ENCODE measurements at places on chromosomes 2 and 18.
A peak's percentile ranks its signal among the peaks of the same experiment; 100 is the strongest.

DNA sequence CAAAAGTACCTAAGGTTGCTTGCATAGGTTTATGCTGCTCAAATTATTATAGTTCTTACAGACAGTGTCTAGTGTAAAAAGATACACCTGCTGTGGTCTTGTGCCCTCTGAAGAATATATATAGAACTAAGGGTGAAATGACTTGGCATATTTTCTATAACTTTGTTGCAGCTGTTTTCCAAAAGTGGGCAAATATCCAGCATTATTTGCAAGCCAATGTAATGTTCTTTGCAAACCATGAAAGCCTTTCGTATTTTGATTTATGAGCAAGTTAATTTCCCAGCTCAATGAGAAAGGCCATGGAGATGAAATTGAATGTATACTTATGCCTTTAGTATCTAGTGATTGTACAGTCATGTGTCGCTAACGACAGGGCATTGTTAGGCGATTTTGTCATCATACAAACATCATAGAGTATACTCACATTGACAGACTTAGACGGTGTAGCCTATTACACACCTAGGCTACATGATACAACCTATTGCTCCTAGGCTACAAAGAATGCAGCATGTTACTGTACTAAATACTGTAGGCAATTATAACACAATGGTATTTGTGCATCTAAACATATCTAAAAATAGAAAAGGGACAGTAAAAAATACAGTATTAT lies 116.3 kb downstream of the PLCL1 start:
- DNase-seq: no peak

GRCh38 chr2:69143748-69144360 lies 130.9 kb downstream of the ANTXR1 start:
- DNase-seq: peak; percentile 56

- DNase-seq: no peak
Observed at GRCh38 chr2:61471905-61472805, 1.3 kb upstream of the USP34 start.

DNA sequence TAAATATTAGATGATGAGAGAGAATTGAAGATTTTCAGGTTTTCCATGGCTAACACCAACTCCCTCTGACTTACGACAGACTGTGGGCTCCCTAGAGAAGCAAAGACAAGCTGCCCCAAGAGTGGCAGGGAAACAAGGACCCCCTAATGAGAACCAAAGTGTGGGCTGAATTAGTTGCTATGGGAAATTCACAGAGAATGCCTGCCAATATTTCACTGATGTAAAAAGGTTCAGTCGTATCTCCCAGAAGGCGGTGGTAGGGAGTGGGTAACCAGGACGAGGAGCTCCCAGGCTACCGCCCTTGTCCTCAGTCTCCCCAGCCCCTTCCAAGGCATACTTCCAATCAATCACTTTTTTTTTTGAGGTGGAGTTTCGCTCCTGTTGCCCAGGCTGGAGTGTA lies 113.6 kb downstream of the LAMA1 start:
- no peak for DNase-seq

DNA sequence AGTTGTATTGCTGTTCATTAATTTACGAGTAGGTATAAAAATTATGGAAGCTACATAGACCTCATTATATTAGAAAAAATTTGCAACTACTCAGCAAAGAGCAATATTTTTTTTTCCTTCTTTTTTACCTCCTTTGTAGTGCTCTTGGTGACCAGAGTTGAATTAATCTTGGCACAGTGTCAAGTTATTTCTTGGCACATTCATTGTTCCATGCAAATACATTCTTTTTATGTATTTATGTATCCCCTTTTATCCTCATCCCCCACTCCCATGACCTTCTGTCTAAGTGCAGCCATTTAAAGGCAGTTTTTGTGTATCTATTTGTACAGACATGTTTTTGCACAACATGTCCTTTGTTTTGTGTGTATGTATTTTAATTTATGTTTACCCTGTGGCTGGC lies 224.5 kb downstream of the CCDC102B start:
- DNase-seq: no peak

All from skeletal muscle cell (primary cell).